ENCODE measurements at places on chromosomes 5 and 9.

GRCh38 chr5:196350-196749 is 5.1 kb downstream of the LRRC14B start:
- no peak for DNase-seq

DNA sequence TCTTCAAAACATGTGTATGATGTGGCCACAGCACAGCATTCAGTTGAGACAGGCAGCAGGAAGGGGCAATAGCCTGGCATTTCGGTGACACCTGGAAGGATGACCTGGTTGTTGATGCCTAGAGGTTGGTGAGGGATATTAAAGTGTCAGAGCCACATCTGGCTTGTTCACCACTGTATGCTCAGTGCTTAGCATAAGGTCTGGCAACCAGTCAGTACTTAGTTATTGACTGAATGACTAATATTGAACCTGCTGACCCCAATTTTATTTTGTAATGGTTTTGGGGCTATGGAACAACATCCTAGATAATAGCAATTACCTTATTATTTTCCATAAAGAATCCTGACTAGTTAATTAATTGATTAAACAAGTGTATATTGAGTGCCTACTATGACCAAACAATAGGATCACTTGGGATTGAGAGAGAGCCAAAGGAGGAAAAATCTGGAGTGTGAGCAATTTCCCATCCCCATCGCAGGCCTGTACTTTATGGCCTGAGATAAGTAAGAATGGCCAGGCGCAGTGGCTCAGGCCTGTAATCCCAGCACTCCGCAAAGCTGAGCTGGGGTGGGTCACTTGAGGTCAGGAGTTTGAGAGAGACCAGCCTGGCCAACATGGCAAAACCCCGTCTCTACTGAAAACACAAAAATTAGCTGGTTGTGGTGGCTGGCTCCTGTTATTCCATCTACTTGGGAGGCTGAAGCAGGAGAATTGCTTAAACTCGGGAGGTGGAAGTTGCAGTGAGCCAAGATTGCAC is 85.4 kb upstream of the PLPP1 start:
- DNase-seq = no peak

DNA sequence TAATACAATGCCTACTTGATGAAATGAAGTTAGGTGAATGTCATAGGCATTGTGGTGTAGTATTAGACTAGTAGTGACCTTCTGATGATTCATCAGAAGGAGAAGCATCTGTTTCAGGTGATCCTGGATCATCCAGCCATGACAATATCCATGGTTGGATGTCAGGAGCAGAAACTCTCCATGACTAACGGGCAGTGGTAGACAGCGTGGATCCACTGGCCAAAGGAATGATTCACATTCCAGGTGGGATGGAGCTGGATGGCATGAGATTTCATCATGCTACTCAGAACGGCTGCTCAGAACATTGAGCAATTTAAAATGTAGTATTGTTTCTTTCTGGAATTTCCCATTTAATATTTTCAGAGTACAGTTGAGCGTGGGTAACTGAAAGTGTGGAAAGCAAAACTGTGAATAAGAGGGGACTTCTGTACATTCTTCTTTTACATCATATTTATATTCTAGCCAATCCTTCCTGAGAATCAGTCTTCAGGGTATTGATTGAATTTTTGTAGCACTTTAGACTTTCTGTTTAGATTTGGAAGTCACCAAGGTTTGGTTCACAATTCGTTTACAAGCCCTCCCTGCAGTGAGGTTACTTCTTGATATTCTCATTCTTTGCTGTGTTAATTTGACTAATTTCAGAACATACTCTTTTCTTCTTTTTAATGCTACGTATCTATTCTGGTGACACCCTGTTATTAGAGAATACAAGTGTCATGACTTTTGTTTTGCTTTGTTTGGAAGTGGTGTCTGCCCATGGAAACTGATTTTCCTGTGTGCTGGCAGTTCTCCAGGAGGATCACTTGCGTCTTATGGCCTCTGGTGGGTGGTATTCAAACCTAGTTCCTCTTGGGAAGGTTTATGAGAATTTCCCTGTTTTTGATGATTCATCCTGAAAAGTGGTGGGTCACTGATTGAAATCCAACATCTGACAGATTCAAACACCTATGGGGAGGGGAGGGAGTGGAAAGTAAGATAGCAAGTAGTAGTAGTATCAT is 12.2 kb upstream of the CLINT1 start:
- DNase-seq = no peak

- DNase-seq = no peak
Measured at GRCh38 chr5:115831163-115831768, 10.1 kb downstream of the ATG12 start.

GRCh38 chr5:51960617-51961121 is 577.4 kb downstream of the ISL1 start:
- DNase-seq = no peak

- DNase-seq = no peak
Measured at GRCh38 chr5:58875599-58875998, 292.7 kb downstream of the RAB3C start.

- DNase-seq = no peak
Measured at GRCh38 chr5:132053483-132053882, 7.0 kb upstream of the IL3 start.

DNA sequence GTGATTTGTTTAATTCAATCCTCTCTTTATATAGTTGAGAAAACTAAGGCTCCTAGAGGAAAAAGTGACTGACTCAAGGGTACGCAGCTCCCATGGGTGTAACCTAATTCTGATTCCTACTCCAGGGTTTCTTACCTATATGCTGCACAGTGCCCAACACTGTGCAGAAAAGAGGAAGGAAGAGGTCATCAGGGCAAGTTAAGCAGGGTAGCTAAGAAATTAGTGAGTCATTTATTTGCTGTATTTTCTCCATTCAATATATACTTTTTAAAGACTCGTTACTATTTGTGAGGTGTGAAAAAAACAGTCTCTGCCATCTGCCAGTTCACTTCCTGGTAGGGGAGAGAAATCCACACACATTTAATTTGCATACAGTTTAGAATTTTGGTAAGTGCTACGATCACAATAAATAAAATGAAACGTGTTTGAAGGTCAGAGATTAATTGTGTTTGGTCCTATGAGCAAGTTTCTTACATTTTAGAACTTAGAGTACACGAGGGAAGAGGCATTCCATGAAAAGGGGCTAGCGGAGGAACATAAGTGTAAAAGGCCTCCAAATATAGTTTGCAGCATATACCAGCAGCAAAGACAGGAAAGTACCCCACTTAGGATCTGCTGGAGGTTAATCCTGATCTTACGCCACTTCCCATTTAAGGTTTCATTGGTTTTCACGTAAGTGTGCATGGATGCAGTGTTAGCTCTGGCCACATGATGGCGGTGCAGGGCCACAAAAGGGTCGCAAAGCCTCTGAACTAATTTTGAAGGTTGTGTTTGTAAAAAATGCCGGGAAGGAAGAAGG is 59.9 kb upstream of the TLR4 start:
- DNase-seq = peak; percentile 17

GRCh38 chr9:84241817-84242373 is 98.7 kb downstream of the SLC28A3 start:
- DNase-seq = no peak

- DNase-seq = no peak
Measured at GRCh38 chr9:96554326-96554725, 65.3 kb downstream of the CDC14B start.

GRCh38 chr5:75389430-75389829 is 52.4 kb downstream of the HMGCR start:
- DNase-seq = no peak

DNA sequence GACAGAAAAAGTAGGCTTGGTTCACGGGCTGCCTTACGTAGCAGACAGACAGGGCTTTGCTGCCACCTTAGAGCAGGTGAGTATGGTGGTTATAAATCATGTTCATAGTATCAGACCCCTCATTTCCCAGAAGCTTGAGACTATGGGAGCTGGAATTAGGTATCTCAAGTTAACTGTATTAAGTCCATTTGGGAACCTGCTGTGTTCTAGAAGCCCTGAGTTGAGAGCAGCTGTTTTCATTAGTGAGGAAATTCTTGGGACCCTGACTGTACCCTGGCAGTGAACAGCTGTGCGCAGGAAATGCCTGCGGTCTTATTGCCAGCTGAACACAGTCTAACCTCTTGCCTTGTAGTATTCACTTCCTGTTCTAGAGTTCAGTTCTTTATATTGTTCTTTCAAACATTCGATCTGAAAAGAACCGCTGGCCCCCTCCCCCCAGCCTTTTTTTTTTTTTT is 29.8 kb downstream of the UGCG start:
- DNase-seq = peak; percentile 29

- DNase-seq = no peak
Measured at GRCh38 chr9:7363777-7364477, 435.7 kb downstream of the DMAC1 start.

GRCh38 chr9:120983259-120983837 is 56.8 kb upstream of the TRAF1 start:
- no peak for DNase-seq

DNA sequence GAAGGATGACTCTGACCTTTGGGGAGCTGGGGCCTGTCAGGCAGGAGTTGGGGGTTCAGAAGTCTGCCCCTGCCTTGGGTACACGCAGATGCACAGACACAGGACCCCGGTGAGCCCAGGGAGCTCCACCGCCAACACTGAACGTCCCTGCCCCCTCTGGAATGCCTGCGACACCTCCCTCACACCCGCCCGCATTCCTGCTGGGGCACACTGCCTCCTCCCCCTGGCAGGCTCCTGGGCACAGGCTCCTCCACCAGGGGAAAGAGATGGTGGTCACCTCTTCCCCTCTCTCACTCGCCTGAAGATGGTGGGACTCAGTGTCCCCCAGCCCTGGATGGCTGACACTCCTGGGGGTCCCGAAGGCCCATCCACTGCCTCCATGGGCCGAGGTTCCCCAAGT is 12.0 kb downstream of the CRB2 start:
- no peak for DNase-seq

GRCh38 chr5:141515946-141516671 is 27.2 kb downstream of the PCDHGC5 start:
- DNase-seq = no peak

- DNase-seq = peak; percentile 90
Measured at GRCh38 chr9:92716557-92716956, 46.6 kb upstream of the IPPK start.

GRCh38 chr5:64854855-64855254 is 86.1 kb downstream of the CWC27 start:
- no peak for DNase-seq

GRCh38 chr5:144143625-144144024 is 26.8 kb downstream of the YIPF5 start:
- no peak for DNase-seq

DNA sequence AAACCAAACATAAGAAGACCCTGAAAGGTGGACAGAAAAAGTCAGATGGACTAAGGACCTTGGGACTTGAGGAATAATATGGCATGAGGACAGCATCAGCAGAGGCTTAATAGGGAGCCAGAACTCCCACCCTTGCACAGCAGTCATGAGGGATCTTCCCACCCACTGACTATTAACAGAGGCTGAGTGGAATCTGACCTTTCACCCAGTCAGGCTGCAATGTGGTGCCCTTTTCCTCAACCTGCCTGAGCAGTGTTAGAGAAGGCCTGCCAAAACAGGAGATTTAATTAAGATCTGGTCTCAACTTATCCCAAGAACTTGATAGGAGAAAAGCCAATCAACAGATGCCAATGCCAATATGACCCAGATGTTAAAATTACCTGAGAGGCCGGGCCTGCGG is 481.9 kb downstream of the KDM4C start:
- DNase-seq = no peak

- no peak for DNase-seq
Measured at GRCh38 chr5:104186100-104186499, 623.5 kb upstream of the NUDT12 start.

DNA sequence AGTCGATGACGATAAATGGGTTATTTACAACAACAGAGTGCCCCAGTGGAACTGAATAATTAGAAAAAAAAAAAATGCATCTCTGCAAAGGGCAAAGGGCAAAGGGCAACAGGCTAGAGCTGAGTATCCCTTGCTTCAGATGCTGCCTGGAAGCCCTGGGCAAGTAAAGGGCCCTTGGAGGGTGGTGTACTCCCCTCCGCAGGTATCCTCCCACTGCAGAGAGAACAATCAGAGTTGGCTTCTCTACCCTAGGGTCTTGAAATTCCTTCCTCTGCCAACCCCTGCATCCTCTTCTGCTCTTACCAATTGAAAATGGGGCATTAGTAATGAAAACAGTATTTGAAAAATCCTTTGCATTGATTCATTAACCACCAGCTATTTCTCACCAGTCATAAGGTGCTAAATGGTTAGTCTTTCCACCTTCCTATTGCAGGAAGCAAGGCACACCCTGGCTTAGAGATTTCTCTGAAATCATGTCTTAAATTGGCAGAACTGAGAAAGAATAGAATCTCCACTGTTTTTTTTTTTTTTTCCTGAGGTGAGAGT is 122.6 kb downstream of the SEMA6A start:
- DNase-seq = no peak

DNA sequence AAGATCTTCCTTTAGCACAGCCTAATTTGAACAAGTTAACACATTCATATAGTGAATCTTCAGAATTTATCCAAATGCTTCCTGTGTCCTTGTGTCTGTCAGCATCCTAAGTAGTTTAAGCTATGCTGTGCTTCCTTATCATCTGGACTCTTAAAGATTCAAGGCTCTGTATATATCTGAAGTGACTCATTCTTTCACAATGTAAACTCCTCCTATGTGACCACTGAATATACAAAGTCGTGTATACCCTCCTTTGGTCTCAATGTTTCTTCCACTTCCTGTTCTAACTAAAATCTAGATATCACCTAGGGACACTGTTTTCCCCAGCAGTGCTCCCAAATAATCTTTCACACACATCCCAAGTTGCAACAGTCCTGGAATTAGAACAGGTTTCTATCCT is 935.7 kb upstream of the NUDT12 start:
- DNase-seq = no peak

GRCh38 chr5:151880324-151880723 is 44.3 kb downstream of the GLRA1 start:
- DNase-seq = no peak

- no peak for DNase-seq
Measured at GRCh38 chr9:74551266-74551665, 54.1 kb downstream of the RORB start.

DNA sequence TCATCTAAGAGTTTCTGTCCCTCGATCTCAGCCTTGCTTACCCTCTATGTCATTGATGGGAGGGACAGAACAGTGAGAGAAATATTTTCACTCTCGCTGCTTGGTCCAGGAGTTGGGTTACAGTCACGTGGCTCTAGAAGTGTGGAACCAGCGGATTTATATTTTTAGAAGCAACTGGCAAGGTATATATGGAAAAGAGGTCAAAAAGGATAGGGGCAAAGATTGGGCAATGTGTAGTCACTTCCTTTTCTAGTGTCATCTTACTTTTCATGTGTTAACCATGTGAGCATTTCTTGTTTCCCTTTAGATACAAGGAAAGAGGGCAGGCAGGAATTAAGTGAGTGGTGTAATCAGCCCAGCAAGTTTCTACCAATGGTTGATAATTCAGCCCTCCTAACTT is 111.5 kb upstream of the ZNF366 start:
- no peak for DNase-seq

- DNase-seq = no peak
Measured at GRCh38 chr9:72703574-72703973, 182.2 kb downstream of the TMC1 start.

All from activated T-cell treated with anti-CD3 and anti-CD28 coated beads for 1 hour (primary cell).